ENCODE measurements at places on chromosomes 5 and 9.

DNA sequence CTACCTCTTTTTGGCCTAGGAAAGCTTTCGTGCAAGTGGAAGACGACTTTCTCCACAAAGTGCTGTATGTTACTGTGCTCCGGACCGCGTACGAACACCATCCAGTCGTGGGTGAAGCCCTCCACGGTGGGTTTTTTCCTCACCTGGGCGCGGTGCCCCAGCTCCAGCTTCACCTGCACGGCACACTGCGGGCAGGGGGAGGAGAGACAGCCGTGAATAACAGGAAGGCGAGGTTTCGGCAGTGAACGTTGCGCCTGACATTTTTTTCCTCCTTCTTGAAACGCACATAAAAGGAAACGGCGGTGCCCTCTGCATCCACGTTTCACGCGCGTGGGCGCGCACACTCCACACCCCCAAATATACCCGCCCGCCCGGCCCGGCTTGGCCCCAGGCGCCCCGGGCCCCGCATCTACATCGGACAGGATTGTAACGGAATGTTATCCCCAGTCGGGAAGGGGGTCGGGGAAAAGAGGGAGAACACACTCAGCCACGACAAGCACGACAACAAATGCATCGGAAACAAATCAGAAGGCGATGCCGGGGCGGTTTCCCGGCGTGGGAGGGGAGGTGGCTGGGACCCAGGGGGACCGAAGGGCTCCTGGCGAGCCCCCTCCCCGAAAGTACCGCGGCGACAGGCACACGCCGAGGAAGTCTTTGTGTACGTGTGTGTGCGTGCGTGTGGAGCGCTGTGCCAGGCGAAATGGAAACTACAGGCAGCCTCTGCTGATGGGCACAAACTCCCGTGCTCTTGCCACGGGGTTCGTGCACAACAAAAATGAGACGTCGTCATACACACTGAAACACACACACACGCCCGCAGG, 1.4 kb downstream of the MLLT3 start:
- peak; percentile 54 for DNase-seq

DNA sequence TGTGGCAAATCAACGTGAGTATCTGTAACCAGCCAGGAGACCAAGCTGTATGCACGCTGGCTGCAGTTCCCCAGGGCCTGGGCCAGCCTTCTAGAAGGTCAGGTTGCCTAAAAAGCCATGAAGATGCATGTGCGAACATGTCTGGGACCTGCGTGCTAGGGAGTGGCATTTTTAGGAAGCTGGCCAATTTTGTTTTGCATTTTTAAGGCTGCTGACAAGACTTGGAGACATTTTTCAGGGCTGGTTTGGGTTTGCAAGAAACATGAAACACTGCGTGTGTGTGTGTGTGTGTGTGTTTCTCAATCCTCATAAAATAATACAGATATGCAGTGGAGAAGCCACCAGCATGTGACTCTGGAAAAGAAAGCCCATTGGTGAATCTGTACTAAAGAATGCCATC, 5.1 kb downstream of the TGFBI start:
- DNase-seq: peak; percentile 65

DNA sequence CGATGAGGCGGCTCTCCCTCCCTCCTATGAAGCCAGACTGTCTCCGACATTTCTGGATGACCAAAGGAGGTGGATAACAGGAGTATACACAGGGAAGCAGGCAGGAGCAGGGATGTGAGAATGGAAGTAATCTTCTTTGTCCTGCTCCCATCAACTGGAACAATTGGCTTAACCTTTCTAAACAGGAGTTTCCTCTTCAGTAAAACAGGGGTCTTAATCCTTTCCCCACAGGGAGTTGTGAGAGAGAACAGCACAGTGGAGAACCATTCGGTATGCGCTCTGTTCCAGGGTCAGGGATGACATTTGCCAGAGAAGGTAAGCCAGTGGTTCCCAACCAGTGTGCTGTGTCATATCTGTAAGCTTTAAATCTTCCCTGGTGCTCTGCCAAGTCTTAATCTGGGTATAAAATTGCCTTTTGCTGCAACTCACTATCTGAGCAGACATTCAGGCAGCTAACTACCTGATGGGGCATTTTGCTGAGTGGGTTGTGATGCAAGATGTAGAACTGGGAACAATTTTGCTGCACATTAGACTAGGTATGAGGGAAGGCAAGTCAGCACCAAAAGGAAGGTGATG, 294.8 kb upstream of the KIF2A start:
- no peak for DNase-seq

GRCh38 chr9:127866535-127866934, 10.9 kb downstream of the AK1 start:
- no peak for DNase-seq

DNA sequence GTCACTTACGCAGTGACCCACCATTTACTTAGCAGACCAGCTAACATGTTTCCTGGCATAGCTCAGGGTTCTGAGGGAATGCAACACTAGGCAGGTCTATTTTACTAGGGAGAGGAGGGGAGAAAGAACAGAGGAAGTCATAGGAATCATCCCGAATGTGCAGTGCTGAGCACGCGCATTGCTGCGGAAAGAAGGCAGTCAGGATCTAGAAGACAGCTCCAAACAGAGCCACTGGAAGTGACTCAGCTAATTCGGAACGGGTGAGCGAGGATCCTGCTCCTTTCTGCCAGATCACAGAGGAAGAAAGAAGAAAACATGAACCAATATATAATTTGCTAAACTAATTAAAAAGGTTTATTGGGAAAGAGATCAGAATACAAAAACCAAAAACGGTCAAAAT, 339.8 kb downstream of the EFNA5 start:
- DNase-seq: no peak

GRCh38 chr9:34651876-34652601, at the start of gene IL11RA:
TSS of gene IL11RA (plus strand) at chr9:34652185. CDS start at chr9:34655218, 3,033 bp downstream.
- DNase-seq: no peak

GRCh38 chr5:148963664-148964063, 99.2 kb downstream of the SH3TC2 start:
- DNase-seq: peak; percentile 14

DNA sequence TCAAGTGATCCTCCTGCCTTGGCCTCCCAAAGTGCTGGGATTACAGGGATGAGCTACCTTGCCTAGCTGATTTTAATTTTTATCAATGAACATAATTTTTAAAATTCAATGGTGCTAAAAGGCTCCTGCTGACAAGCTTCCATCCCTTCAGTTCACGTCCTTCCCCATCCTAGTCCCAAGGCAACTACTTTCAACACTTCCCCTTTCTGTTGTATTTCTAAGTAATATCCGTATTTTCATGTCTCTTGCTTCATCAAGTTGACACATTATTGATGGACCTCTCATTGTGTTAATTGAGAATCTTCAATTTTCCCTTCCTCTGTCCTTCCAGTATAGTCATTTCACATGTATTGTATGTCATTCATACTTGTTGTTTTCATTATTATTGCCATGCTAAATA, 93.8 kb upstream of the RASGRF2 start:
- DNase-seq: peak; percentile 20

- DNase-seq: no peak
These were observed 45.5 kb downstream of the ELL2 start for GRCh38 chr5:95915999-95916686.

- no peak for DNase-seq
These were observed 3.0 kb upstream of the ENTPD2 start for GRCh38 chr9:137056739-137057415.

- DNase-seq: peak; percentile 31
These were observed 220.1 kb downstream of the PRR16 start for GRCh38 chr5:120684213-120684612.

DNA sequence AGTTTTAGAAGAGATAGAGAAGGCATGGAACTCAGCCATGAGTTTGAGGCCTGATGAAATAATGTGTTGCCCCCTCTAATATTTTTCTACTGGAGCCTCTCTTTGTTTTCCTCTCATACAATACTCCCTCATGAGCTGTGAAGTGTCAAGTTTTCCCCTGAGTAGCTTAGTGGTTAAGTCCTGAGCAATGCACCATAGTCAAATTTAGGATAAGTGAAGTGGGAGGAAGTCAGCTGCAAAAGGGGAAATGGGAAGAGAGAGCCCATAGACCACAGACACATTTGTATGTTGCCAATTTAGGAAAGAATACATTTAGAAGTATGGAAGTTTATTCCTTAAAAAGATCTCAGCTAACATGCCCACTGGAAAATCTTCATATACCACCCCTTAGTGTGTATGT, 171.5 kb upstream of the NREP start:
- DNase-seq: peak; percentile 66

GRCh38 chr5:8633259-8633658, 764.3 kb downstream of the MTRR start:
- DNase-seq: no peak

DNA sequence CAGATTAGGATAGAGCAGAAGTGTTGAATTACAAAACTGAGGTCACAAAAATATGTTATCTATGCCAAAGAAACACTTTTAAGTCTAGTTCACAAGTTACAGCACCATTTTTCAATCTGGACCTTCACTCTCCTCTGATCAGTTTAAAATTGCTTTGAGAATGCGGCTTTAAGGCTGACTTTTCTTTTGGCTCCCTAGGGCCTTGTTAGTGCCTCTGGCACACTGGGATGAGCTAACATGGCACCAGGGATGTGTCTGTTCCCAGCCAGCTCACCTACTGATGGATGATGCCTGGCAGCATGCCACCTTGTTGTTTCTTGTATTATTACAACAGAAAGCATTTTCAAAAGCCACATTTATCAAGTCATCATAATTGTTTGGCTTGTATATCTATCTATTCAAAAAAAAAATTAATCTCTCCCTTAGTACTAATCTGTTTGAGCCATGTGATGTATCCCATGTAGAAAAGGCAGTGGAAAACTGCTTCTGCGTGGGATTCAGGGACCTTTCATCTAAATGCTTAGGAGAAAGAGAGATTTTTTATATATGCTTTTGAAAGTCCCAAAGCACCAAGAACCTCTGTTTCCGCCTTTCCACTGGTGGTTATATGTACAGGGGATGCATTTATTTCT, 46.6 kb downstream of the ADAMTSL1 start:
- no peak for DNase-seq

DNA sequence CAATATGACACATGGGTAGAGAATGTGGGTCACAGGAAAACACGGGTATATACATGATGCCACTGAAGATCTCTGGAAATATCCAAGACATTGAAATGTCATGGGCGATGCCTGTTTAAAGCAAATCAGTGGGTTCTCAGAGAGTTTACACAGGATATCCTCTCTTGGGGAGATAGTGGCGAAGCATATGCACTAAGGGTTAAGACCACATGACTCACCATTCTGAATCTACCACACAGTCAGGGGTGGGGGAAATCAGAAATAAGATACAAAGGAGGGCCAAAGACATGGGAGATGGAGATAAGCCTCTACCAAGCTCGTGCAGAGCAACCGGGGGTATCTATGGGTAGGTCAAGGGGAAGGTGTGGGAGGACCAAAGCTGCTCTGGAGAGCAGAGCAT, 58.8 kb downstream of the SH3PXD2B start:
- peak; percentile 34 for DNase-seq

- peak; percentile 67 for DNase-seq
These were observed 50.2 kb upstream of the NR3C1 start for GRCh38 chr5:143453720-143454119.

DNA sequence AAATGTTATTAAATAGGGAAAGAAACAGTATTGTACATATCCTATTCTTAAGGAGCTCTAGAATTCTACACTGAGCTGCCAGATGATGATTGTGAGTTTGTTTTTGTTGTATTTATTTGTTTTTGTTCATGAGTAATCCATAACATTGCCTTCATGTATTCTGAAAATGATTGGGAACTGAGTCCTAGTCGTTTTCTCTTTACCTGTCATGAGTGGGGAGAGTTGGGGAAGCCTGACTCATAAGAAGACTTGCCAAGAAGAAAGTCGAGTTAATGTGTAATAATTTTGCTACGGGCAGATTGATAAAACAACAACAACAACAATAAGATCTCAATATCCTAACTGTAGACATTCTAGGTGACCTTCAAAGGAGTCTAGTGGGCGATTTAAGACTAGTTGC, 103.8 kb downstream of the ANKRD55 start:
- no peak for DNase-seq

- DNase-seq: no peak
These were observed 107.4 kb downstream of the JAKMIP2 start for GRCh38 chr5:147675168-147675567.

GRCh38 chr5:138739938-138740337, 13.3 kb upstream of the CTNNA1 start:
- no peak for DNase-seq

DNA sequence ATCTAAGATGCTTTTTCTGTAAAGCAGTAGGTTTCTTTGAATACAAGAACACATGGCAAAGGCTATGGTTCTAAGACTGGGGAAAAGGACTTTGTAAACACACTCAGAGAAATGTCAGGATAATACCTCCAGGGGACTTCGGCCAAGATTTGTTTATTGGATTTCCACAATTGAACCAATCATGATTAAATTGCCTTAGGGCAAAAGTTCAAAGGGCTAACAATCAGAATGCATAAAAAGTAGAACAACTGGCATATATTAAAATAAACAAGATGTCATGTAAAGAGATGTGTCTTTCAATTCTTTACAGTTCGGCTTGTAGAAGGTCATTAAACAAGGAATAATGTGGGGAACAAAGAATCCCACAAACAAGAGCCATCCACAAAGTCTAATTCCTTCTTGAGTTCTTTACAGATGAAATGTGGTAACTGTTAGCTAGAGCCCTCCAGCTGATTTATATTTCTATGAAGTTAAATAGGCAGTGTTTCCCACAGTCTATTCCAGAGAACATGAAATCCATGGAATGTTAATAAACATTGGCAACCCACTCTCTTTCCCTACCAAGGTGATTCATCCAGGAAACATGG, 565.5 kb downstream of the ZNF608 start:
- no peak for DNase-seq

GRCh38 chr5:158570502-158570901, 529.2 kb downstream of the EBF1 start:
- no peak for DNase-seq

DNA sequence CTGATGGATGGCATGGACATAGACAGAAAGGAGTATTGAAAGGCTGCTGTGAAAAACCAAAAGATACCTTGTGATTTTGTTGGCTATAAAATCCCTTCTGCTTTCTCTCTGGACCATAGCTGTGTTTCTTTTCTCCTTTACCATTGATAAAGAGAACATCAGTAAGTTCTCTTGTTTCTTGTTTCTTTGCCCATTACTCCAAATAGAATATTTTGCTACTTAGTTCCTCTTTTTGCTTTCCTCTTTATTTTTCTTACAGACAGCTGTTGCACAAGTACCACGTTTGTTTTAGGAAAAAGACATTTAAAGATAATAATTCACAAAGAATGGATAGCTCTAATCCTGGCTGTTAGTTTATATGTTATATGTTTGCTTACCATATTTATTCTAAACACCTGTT, 1129.2 kb downstream of the DTWD2 start:
- peak; percentile 4 for DNase-seq

GRCh38 chr5:93658044-93658443, 75.0 kb downstream of the NR2F1 start:
- DNase-seq: no peak

- no peak for DNase-seq
These were observed 46.2 kb upstream of the FCN2 start for GRCh38 chr9:134834217-134834956.

DNA sequence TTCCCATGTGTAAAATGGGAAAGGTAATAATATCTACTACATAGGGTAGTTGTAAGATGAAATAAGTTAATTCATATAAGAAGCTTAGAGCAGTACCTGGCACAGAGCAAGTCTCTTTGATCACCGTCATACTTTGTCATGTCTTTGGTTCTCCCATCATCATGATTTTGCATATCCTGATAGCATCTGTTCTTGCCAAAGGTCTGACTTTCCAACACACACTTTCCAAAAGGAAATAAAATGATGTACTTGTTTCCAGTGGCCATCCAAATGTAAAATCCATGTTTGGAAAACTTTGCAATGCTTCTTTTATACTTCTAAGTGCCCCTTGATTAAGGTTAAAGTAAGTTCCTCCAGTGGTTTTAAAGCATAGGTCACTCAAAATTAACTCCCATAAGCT, 266.9 kb upstream of the PTGER4 start:
- no peak for DNase-seq

Data from KBM-7 (cell line).